ENCODE measurements at places on chromosomes 4 and X.
A peak's percentile ranks its signal among the peaks of the same experiment; 100 is the strongest.

- DNase-seq: no peak
These were observed 24.8 kb upstream of the CRMP1 start for GRCh38 chr4:5917672-5918071.

DNA sequence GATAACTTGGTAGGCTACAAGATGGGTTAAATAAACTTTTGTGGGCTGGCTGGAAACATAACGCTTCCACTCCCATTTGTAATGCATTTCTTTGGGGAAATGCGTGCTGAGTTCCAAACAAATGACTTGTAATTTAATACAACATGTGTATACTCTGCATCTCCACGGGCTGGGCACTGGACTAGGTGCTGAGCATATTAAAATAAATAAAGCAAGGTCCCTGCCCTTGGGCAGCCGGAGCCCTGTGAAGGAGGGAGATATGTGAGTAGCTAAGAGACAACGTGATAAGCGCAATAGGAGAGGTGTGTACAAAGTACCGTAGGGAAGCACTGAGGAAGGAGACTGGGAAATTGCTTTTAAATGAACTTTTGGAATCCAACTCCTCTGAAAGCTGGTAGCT lies 147.2 kb upstream of the RBPJ start:
- no peak for DNase-seq

DNA sequence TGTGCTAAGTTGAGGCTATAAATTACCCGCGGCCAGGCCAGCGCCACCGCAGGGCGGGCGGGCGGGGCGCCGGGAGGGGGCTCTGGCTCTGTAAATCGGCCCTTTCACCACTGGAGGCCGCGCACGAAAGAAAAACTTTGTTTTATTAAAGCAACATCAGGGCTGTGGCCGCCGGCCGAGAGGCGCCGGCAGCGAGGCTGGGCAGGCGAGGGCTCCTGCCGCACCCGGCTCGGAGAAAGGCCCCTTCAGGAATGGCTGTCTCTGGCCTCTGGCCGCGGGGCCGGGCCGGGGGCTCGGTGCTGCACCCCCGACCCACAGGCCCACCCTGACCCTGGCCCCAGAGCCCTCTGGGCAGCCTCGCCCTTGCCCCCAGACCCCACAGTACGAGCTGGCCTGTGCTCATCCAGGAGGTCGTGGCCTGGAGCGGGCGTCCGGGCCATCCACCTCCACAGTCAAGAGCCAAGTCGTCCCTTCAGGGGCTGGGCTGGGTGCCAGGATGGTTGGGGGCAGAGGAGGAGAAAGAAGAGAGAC lies 29.5 kb upstream of the FGFR3 start:
- DNase-seq: no peak

DNA sequence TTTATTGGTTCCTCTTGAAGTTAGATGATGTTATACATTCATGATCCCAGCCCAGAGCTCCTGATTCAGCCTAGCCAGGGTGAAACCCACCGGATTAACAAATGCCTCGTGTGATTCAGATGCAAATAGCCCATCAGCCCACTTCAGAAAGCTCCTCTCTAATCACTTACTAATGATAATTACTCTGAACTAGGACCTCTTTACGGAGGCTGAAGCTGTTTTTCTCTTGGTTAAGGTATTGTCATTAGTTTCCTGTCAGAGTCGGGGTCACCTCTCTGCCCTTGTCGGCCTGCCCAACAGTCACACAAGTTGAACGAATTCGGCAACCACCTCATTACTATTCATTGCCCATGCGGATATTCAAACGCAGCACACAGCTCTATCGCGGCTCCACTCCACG lies 36.6 kb downstream of the ZFP42 start:
- DNase-seq: no peak

GRCh38 chrX:38672646-38673045 lies 111.3 kb downstream of the TSPAN7 start:
- DNase-seq: no peak

GRCh38 chrX:116749943-116750342 lies 287.2 kb upstream of the CT83 start:
- no peak for DNase-seq

DNA sequence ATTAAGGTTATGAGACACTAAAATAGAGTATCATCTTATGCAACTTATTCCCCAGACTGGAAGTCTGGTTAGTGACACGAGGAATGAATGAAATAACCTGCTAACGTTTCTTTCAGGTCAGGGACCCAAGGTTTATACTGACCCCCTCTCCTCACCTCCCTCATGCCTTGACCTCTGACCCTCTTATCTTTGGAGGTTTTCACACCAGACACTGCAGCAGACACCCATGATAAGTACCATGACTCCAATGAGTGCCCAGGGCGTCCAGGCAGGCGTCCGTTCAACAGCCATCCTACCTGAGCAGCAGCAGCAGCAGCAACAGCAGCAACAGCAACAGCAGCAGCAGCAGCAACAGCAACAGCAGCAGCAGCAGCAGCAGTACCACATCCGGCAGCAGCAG lies 4.2 kb upstream of the NLGN3 start:
- DNase-seq: no peak

DNA sequence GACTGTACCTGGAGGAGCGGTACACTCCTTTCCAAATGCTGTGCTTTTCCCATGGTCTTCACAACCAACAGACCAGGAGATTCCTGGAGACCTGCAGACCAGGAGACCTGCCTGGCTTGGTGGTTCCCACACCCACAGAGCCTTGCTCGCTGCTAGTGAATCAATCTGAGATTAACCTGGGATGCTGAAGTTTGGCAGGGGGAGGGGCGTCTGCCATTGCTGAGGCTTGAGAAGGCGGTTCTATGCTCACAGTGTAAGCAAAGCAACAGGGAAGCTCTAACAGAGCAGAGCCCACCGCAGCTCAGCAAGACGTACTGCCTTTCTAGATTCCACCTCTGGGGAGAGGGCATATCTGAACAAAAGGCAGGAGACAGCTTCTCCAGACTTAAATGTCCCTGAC lies 34.5 kb upstream of the FAAH2 start:
- DNase-seq: no peak

GRCh38 chr4:37958932-37959331 lies 1.3 kb upstream of the PTTG2 start:
- no peak for DNase-seq

DNA sequence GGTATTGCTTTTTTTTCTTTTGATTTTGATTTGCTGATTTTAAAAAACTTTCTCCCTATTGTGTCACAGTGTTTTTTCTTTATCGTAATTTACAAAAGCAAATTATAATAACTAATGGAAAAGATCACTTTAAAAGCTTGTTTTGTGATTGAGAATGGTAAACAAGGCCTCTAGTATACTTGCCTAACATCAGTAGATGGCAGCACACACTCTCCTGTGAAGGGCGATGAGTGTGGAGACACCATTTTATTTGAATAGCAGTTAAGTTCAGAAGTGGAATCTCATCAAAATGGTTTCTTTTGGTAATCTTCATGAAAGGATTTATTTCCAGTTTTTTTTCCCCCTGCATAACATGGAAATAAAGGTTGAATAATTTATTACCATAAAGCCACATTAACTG lies 72.3 kb downstream of the PAK3 start:
- DNase-seq: peak; percentile 71

DNA sequence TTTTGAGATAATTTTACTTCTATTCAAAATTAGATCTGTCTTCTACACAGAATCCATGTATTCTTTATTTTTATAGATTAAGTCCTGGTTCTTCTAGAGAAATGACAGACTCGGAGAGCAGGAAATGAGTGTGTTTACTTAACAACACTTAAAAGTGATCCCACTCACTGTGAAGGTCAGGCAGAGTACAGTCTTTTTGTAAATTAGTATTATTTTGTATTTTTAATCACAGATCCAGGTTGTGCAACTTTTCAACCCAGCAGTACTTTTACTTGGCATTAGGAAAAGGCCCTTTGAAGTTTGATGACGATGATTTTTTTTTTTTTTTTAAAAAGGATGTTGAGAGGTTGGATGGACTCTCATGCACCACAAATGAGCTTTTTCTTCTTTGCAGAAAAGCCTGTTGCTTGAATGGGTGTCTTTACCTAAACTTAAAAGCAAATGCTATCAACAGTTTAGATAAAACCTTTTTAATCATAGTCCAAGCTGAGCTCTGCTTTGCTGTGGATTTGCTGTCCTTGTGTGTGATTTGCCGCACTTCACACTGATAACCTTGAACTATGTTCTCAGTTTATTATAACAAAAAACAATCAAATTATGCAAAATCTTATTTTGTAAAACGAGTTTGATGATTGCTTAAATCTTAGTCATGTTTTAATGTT lies 114.1 kb downstream of the MXRA5 start:
- DNase-seq: no peak

GRCh38 chr4:152817331-152817730 lies 37.6 kb downstream of the ARFIP1 start:
- DNase-seq: no peak

GRCh38 chr4:170979736-170980135 lies 833.5 kb upstream of the GALNTL6 start:
- no peak for DNase-seq

DNA sequence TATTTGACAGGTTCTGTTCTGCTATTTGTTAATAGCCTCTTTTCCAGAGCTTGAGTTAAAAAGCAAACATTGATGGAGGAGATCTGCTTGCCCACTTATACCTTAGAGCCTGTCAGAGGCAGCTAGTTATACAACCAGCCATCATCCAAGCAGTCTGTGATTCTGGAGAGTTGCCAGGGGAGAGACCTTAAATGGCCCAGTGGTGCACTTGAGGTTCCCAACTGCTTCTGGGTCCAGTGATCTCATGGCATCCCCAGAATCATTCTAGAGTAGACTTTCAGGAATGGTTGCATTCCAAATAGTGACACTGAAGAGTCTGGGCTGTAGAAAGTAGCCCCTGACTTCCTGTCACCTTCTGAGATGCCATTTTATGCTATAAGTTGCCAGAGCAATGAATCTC lies 160.7 kb downstream of the FHIP1A start:
- DNase-seq: no peak

GRCh38 chr4:11640584-11640983 lies 211.9 kb upstream of the HS3ST1 start:
- no peak for DNase-seq

DNA sequence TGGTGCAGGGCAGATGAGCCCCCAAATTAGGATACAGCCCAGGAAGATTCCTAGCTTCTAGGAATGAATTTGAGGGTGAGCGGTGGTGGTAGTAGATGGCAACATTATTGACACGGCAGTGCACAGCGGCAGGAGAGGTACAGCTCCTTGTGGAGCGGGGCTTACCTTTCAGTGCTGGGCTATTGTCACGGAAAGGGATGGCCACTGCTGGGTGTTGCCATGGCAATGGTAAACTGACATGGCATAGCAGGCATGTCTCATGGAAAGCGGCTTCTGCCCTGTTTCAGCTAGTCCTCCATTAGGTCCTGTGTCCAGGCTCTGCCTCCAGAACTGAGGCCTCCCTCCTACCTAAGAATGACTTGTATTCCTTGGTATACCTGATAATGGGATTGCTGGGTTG lies 81.8 kb upstream of the WDR1 start:
- no peak for DNase-seq

GRCh38 chr4:8538703-8539567 lies 41.3 kb upstream of the GPR78 start:
- no peak for DNase-seq

GRCh38 chr4:26568446-26568994 lies 15.4 kb upstream of the TBC1D19 start:
- DNase-seq: no peak

DNA sequence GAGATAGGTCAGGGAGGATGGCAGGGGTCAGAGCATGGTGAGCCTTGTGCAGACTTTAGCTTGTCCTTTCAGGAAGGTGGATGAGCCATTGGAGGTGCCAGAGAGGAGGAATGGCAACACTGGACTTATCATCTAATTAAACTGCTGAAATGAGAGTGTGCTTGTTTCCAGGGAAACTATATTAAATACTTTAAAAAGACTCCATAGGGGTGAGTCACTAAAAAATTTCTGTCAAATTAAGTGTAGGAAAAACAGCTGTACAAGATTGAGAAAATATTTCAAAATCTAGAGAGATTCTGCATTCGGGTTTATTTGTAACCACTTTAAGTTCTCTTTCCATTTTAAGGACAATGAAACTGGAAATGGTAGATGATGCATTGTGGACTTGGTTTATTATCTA lies 11.4 kb downstream of the FRAS1 start:
- no peak for DNase-seq

GRCh38 chrX:38940547-38940946 lies 139.3 kb downstream of the MID1IP1 start:
- no peak for DNase-seq

DNA sequence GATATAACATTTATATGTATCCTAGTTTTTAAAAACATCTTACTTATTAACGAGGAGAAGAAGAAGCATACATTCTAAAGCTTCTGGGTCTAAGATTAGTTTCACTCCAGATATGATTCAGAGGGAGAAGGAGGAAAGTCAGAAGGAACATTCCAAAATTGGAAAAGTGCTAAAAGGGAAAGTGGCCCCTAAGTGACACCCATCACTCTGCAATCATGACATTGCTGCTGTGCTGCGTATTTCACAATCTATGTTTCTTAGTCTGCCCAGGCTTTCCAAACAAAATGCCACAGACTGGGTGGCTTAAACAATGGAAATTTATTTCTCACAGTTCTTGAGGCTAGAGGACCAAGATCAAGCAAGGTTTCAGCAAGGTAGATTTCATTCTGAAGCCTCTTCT lies 72.5 kb upstream of the ATOH1 start:
- no peak for DNase-seq

- DNase-seq: peak; percentile 13
These were observed 1496.7 kb downstream of the TECRL start for GRCh38 chr4:62912531-62912930.

DNA sequence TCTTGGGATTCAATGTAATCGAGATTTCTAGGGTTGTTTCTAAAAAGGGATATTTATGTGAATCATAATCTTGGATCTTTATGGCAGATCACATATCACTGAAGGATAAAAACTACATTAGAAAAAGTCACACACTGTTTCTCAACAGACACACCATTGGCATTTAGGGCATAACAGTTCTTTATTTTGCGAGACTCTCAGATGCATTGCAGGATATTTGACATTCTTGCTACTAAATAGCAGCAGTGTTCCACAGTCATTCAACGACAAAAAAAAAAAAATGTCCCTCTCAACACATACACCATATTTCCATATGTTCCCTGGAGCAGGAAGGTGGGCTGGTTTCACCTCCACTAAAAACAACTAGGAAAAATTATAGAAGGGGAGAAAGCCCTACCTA lies 243.4 kb upstream of the PCDH18 start:
- DNase-seq: no peak

GRCh38 chr4:130855533-130855932 lies 1759.6 kb downstream of the C4orf33 start:
- DNase-seq: no peak

GRCh38 chr4:9880406-9881197 lies 99.2 kb downstream of the DRD5 start:
- no peak for DNase-seq

- DNase-seq: no peak
These were observed 723.2 kb upstream of the AGA start for GRCh38 chr4:178165251-178165950.

- DNase-seq: no peak
These were observed 211.0 kb downstream of the NWD2 start for GRCh38 chr4:37455301-37456131.

GRCh38 chr4:30268370-30268769 lies 451.8 kb upstream of the PCDH7 start:
- DNase-seq: no peak

GRCh38 chr4:54696649-54697048 lies 38.9 kb downstream of the KIT start:
- DNase-seq: no peak

GRCh38 chrX:130245441-130245840 lies 23.3 kb downstream of the ZNF280C start:
- DNase-seq: no peak

All from NCI-H774 (cell line).